ENCODE measurements at places on chromosomes 4 and X.
A peak's percentile ranks its signal among the peaks of the same experiment; 100 is the strongest.

GRCh38 chr4:124053872-124054538 lies 657.4 kb downstream of the SPRY1 start:
- DNase-seq = no peak

DNA sequence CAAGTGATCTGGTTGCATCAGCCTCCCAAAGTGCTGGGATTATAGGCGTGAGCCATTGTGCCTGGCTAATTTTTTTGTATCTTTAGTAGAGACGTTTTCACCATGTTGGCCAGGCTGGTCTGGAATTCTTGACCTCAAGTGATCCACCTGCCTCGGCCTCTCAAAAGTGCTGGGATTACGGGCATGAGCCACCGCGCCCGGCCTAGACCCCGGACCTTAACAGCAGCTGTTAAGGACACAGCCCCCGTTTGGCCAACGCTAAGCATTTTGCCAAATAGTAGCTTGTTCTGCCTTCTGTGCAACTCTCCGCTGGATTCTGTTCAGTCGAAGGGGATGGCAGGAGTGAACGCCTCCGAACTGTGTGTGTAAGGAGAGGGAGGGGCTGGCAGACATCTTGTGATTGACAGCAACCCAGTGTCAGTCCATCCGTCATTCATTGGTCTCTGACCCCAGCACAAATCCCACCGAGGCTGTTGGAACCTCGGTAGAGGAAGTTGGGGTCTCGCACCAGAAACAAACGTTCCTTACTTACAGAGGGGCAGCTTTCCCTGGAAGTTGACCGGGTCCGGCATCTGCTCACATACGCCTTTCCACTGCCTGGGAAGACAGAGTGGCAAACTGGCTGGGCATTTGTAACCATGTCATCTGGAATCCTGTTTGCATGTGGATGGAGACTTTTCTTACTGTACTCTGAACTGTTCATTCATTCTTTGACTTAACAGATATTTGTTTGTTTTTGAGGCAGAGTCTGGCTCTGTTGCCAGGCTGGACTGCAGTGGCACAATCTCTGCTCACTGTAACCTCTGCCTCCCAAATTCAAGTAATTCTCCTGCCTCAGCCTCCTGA lies 69.4 kb downstream of the TRAPPC11 start:
- DNase-seq = no peak

DNA sequence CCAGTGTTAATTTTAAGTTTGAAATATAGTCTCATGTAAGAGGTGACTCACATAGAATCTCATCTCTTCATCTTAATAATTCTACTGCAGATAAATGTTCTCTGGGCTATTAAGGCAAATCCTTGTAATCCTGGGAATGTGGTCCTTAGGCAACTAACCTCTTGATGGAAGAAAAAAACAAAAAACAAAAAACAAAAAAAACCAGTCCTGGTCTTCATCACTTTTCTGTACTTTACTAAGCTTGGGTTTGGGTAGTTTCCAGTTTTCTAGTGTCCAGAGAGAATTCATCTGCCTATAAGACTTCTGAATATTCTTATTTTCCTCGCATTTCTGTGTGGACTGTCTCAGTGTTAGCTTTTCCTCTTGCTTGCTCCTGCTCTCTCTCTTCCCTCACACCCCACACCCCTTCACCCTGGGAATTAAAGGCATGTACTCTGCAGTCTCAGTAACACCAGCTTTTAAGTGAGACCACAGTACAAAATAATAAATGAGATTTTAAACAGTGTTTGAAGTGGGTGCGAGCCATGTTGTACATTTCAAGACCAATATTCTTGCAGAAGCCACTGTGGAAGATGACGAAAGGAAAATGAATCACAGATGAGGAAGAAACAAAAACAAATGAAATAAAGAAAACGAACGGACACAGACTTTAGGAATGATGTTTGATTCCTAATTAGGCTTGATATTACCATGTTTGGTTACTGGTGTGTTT lies 51.7 kb downstream of the HAND2 start:
- no peak for DNase-seq

DNA sequence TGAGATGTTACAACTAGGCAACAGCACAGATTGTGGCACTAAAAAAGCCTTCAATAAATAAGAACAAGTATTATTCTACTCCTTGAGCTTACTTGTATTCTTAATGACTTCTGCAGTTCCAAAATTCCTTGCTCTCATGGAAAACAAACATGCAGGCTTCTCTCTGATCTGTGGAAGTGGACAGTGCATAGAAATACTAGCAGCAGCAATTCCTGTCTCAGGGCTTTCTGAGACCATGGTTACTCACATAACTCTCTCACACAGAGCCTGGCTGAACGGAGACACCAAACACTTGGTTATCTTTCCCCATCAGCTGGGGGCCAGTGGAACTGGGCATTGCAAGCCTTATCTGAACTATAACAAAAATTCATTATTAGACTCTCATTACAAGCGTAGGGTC lies 32.4 kb upstream of the HS6ST2 start:
- DNase-seq = no peak

DNA sequence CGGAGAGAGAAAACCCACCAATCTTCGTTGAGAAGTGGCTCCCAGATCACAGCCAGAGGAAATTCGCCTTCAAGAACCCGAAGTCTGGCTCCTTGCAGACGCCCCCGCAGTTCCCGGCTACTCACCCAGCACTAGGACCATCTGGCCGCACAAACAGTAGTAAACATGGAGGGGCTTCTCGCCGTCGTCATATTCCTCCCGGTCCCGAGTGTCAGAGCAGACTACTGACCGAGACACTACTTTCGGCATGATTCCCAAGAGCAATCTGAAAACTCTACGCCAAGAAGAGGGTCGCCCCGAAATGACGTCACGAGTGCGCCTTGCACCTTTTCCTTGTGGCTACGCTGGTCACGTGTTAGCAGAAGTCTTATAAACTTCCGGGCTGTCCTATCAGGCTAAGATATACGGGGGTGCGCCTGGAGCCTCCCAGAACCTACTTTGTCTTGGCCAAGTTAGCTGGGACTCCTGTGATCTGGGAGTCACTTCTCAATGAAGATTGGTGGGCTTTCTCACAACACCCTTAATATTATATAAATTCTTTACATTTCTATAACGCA lies at the start of gene STEEP1:
TSS of gene STEEP1 (minus strand) at position 303 of the 557 bp plus-strand sequence. CDS start at position 249, 54 bp downstream.
- DNase-seq = peak; percentile 87

- no peak for DNase-seq
Observed at GRCh38 chr4:17694552-17694951, 80.1 kb downstream of the MED28 start.

DNA sequence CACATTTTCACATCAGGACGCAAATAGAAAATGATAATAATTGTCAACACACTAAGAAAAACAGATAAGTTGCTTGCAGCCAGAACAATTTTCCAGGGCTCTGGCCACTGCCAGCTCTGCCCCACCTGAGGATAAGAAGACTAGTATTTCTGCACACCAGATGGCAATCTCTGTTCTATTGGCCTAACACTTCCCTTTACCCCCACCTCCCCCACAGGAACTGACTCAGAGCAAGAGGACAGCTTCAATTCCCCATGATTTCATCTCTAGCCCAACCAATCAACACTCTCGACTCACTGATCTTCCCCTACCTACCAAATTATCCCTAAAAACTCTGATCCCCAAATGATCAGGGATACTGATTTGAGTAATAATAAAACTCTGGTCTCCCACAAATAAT lies 164.0 kb downstream of the SMARCA1 start:
- no peak for DNase-seq

- DNase-seq = no peak
Observed at GRCh38 chrX:38595801-38596200, 34.5 kb downstream of the TSPAN7 start.

DNA sequence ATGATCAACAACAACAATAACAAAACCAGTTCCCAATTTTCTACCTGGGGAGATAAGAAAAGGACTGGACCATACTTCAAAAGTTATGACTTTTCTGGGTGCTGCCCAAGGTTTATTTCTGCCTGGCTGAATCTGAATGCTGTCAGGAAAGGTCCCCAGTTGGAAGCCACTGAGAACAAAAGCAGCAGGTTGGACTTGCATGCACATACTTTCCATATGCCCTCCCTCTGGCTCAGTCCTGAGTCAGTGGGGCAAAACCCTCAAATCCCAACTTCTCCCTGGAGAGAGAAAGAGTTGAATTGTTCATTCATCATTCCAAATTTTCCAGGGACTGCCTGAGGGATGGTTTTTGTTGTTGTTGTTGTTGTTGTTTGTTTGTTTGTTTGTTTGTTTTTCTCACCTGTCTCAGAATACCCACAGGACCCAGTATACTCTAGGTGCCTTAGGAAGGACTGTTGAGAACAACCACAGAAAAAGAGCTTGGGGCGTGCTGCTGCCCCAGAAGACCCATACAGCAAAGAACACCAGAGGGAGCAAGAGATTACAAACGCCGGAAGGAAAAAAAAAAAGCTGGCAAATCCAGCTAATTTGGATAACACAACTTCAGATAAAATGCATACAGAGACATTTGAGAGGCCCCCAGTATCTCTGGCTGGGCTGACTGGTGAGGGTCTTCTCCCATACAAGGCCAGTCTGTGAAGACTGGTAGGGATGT lies 138.9 kb upstream of the INPP4B start:
- no peak for DNase-seq

- DNase-seq = no peak
Observed at GRCh38 chr4:1413687-1414479, 7.6 kb upstream of the NKX1-1 start.

DNA sequence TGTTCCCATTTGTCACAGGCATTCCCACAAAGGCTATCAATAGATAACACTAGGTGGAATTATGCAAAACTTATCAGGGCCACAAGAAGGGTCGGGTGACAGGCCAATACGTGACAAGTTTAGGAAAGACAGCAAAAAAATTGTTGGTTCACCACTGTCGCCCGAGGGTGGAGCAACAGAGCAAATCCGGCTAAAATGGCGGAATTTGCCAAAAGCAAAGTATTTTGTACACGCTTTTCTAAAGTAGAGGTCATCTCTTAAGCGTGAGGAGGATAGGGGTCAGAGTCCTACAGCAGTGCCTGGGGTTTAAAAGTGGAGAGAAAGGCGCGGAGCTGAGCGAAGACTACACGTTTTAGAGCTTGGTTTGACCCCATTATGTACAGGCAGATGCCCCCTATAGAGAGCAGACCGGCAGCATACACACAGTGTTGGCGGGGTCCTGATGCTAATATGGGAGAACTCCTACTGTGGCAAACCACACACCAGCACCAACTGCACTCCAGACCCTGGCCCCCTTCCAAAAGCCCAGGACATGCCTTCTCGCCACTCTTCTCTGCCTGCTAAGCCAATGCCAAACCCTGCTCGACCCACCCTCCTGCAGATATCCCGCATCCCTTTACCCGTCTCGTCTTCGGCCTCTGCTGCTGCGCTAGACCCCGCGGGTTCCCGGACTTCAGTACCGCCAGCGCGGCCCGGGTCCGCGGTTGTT lies 733 bp downstream of the CCNA2 start:
- peak; percentile 48 for DNase-seq

DNA sequence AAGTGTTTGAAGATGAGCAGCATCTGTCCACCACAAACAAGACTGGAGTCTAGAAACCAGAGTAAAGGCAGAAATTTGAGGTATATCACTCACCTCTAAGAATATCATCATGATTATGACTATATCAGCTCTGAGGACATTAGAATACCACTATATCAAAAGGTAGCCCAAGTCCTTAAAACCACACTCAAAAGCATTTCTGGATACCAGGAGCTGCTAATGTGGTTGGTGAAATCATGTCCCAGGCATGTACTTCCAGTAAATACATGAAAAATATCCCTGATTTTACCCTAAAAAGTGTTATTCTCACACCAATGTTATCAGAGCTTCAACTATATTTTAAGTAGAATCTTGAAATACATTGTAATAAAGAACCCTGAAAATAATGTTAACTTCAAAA lies 136.3 kb upstream of the SMAD1 start:
- no peak for DNase-seq

- no peak for DNase-seq
Observed at GRCh38 chr4:8050555-8051206, 107.9 kb downstream of the ABLIM2 start.

All from CD4-positive, alpha-beta T cell treated with Interleukin-10 for 1 hour (primary cell).